ENCODE measurements at places on chromosomes 7 and 10. TPM values are rescaled to one million over a fixed set of nuclear protein-coding genes. Genes with fewer than 3 reads are reported as not detected.

DNA sequence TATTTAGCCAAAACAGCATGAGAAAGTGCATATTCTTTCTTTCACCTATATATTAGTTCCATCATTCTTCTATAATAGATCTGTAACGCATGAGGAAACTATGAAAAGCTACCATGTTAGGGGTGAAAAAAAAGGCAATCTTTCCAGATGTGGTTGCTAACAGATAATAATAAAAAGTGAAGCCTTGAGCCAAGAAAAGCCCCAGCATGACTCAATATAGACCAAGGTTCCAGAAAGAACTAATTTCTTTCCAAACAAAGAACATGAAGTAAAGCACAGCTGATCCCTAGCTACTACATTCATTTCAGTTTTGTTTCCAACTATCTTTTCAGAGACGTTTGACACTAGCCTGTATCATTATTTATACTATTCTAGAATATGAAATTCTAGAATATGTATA lies 16.4 kb downstream of the ARL4A start:
- H3K27me3 ChIP-seq = no peaks in the 10 kb centered on the region
- H3K4me1 ChIP-seq = no peaks in the 10 kb centered on the region
- peaks cover 2% of the 10 kb centered on the region for H3K36me3 ChIP-seq
- no peak for DNase-seq
- no peak overlapping the region for H3K4me3 ChIP-seq

DNA sequence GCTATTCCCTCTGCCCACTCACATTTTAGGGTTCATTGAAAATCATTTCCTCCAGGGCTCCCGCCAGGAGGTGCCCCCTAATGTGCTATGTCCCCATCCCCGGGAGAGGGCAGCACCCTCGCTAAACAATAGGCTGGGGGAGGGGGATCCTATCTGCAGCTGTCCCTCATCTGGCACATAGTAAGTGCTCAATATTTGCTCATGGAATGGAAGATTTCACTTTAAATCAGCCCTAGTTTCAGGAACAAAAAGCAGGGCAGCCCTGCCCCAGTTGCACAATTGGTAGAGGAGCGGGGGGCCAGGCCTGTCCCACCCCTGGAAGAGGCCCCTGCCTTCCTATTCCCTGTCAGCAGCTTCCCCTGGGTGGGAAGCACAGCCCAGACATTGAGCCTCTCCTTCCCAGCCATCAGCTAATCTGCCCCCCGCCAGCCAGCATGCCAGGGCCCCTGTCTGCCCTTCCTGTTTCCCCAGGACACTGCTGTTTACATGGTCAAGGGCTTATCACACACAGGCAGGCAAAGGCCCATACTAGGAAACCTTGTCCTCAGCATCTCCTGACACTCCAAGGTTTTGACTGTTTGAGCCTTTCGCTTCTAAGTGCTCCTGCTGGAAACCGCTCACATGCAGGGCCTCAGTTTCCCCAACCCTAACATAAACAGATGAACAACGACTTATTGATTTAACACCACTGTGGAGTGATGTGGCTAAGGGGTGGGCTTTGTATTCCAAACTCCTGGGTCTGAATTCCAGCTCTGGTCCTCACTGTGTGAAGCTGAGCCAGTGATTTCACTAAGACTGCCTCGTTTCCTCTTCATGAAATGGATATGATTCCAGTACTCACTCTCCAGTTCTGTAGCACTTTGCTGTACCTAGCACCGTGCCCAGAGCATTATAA lies 130.7 kb upstream of the ZMIZ1 start:
- peak; percentile 49 for DNase-seq
- no peaks in the 10 kb centered on the region for H3K36me3 ChIP-seq
- H3K4me3 ChIP-seq = no peak overlapping the region
- H3K4me1 ChIP-seq = no peaks in the 10 kb centered on the region

DNA sequence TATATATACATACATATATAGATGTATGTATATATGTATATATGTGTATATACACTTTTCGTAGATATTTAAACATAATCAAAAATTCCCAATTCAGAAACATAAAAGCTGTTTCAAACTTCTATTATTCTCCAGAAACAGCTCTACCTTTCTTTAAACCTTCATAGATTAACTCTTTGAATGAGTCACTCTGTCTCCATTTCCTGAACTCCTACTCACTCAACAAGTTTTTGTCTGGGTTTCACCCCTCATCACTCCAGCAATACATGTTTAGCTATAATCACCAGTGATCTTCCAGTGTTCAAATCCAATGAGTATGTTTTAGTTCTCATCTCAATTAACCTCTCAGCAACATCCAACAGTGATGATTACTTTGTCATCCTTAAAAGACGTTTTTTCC lies 9.6 kb downstream of the DGKB start:
- no peak overlapping the region for H3K27ac ChIP-seq
- no peaks in the 10 kb centered on the region for H3K27me3 ChIP-seq
- no peaks in the 10 kb centered on the region for H3K4me1 ChIP-seq
- H3K4me3 ChIP-seq = no peak overlapping the region
- no peaks in the 10 kb centered on the region for H3K36me3 ChIP-seq

GRCh38 chr10:11886851-11887250 lies 63.7 kb downstream of the PROSER2 start:
- H3K4me1 ChIP-seq = peaks cover 4% of the 10 kb centered on the region
- H3K36me3 ChIP-seq = no peaks in the 10 kb centered on the region
- no peak overlapping the region for H3K4me3 ChIP-seq
- H3K27me3 ChIP-seq = no peaks in the 10 kb centered on the region
- no peak overlapping the region for H3K27ac ChIP-seq
- no peak for DNase-seq

DNA sequence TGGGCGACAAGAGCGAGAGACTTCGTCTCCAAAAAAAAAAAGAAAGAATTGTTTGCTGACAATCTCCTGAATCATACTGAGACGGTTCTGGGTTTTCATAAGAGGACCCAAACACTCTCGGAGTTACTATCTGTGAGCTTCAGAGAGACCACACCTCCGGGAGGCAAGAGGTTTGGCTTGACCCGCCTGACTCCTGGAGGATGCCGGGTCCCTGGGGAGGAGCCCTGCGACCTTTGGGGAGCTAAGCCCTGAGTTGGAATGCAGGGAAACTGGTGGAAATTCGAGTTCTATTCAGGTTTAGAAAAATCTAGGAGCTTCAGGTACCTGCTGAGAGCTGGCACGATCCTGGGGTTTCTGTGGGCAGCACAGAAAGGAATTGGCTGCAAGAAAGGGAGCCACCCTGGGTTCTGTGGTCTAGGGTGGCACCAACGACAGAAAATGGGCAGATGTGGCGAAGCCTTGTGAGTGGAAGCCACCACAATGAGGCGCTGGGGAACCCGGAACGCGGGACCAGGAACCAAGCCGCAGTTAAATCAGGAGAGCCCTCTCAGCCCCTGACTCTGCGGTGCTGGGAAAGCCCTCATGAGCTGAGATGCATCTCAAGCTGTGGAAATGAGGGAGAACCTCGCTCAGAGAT lies 21.9 kb upstream of the GATAD1 start:
- DNase-seq = no peak
- peaks cover 24% of the 10 kb centered on the region for H3K27me3 ChIP-seq
- H3K36me3 ChIP-seq = no peaks in the 10 kb centered on the region

DNA sequence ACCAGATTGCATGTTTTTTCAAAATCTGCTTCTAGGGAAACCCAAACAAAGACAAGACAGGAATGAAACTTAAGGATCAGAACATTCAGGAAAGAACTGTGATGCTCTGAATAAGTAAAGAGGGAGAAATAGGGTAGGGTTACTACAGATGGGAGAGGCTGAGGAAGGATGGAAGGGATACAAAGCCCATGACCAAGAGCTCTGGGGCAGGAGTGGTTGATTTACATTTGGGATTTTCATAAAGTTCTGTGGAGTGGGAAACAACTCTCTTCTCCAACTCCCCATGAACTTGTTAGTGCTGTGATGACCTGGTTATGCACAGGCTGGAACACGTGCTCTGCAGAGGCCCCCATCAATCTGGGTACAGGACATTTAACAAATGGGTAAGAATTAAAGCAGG lies 216.0 kb upstream of the KLF14 start:
- no peak for DNase-seq
- peaks cover 61% of the 10 kb centered on the region for H3K4me1 ChIP-seq
- no peaks in the 10 kb centered on the region for H3K27me3 ChIP-seq
- H3K4me3 ChIP-seq = no peak overlapping the region

- no peak overlapping the region for H3K4me3 ChIP-seq
- H3K4me1 ChIP-seq = peaks cover 3% of the 10 kb centered on the region
- no peaks in the 10 kb centered on the region for H3K36me3 ChIP-seq
- H3K27ac ChIP-seq = no peak overlapping the region
- no peak for DNase-seq
Measured at GRCh38 chr10:29849126-29849833, 210.1 kb downstream of the JCAD start.

GRCh38 chr10:96971324-96971723 lies 139.2 kb downstream of the LCOR start:
- peaks cover 2% of the 10 kb centered on the region for H3K4me1 ChIP-seq
- no peaks in the 10 kb centered on the region for H3K27me3 ChIP-seq
- no peaks in the 10 kb centered on the region for H3K36me3 ChIP-seq

DNA sequence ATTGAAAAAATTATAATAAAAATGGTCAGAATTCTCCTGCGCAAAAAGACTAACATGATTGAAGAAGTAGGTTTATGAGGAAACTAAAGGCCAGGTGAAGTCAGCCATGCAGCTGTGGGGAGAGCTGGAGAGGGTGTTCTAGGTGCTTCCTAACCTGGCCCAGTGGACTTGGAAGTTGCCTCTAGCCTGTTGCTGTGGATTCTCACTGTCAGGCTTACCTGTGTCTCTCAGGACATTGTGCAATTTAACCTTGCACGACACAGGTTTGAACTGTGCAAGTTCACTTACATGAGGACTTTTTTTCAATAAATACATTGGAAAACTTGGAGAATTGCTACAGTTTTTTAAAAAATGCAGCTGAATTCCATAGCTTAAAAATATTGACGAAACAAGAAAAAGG lies 266.4 kb downstream of the CXCL12 start:
- no peaks in the 10 kb centered on the region for H3K36me3 ChIP-seq
- H3K27me3 ChIP-seq = peaks cover 7% of the 10 kb centered on the region
- H3K4me3 ChIP-seq = no peak overlapping the region
- no peaks in the 10 kb centered on the region for H3K4me1 ChIP-seq
- no peak for DNase-seq

AKR1C3 gene
- total RNA-seq = not detected

GRM3 gene
- not detected for total RNA-seq

LIPN gene
- not detected for total RNA-seq

TBXAS1 gene
- 2.1 TPM for total RNA-seq

CCDC3 gene
- not detected for total RNA-seq

Data from activated CD8-positive, alpha-beta T cell treated with anti-CD3 and anti-CD28 coated beads for 36 hours (primary cell).